Fibroblast of the conjunctiva (primary cell): ENCODE measurements at places on chromosomes 7 and 10.

DNA sequence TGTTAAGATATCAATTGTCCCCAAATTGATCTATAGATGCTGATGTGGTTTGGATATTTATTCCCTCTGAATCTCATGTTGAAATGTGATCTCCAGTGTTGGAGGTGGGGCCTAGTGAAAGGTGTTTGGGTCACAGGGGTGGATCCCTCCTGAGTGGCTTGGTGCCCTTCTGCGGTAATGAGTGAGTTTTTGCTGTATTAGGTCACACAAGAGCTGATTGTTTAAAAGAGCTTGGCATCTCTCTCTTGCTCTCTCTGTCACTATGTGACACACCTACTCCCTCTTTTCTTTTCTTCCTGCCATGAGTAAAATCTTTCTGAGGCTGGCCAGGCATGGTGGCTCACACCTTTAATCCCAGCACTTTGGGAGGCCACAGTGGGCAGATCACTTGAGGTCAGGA, 98.2 kb upstream of the KAT6B start:
- DNase-seq = no peak

- DNase-seq = peak; percentile 41
Observed at GRCh38 chr7:16891338-16891737, 9.6 kb upstream of the AGR3 start.

DNA sequence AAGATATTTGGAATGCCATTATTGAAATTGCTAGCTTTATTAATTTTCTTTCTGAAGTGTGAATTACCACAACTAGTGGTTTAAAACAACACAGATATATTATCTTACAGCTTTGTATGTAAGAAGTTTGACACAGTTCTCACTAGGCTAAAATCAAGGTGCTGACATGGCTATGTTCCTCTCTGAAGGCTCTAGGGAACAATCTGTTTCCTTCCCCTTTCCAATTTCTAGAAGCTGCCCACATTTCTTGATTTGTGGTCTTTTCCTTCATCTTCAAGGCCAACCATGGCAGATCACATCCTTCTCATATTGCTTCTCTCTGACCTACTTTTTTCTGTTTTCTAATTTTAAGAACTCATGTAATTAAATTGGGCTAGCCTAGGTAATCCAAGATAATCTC, 43.3 kb upstream of the SLC26A3 start:
- DNase-seq = no peak

GRCh38 chr7:91573405-91573804, 307.1 kb downstream of the MTERF1 start:
- no peak for DNase-seq

GRCh38 chr10:2925631-2926030, 141.7 kb upstream of the PFKP start:
- DNase-seq = no peak

GRCh38 chr10:103333934-103334520, 16.9 kb downstream of the PCGF6 start:
- peak; percentile 14 for DNase-seq

DNA sequence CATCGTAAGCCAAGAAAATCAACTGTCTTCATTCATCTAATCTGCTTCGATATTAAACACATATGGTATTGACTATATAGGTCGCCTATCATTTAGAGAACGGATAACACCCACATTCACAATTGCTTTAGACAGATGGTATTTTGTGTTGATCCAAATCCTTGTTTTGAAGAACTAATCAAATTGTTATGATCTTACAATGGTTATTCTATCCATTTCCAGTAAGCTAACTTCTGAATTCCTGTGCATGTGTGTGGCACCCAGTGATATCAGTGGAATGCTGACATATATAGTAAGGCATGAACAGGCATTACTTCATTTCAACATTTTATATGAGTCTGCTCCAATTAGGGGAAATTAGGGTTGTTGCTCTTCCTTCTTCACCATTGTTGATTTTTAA, 98.8 kb downstream of the SEMA3E start:
- no peak for DNase-seq
